ENCODE measurements at places on chromosomes 12 and 14. TPM values are rescaled to one million over a fixed set of nuclear protein-coding genes. Genes with fewer than 3 reads are reported as not detected.

Gene SLC5A8
- not detected for total RNA-seq

Gene IFT43
- total RNA-seq: 13.7 TPM

Gene ARMH4
- total RNA-seq: 0.96 TPM

Gene PLEKHG7
- not detected for total RNA-seq

Gene IFNG-AS1
- not detected for total RNA-seq

All from left lobe of liver (tissue), 2 donors.